ENCODE measurements at places on chromosomes 4 and X. TPM values are rescaled to one million over a fixed set of nuclear protein-coding genes. Genes with fewer than 3 reads are reported as not detected.
A peak's percentile ranks its signal among the peaks of the same experiment; 100 is the strongest.

DNA sequence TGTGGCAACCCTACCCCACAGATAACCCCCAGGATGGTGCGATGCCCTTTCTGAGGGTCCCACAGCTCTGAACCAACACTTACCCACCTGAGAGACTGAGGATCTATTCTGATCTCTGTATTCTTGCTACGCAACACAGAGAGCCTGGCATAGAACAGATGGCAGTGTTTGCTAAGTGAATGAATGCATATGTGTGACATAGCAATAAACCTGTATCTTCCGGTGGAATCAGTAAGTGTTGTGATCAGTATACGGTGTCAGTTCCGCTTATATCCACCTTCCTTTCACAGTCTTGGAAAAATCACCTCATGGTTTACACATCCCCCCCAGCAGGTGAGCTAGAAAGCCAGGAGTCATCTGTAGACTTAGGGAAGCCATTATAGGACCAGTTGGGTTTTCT lies 5.9 kb upstream of the HSD17B10 start:
- H3K27me3 ChIP-seq = no peaks in the 10 kb centered on the region
- no peak for DNase-seq
- H3K4me1 ChIP-seq = peaks cover 9% of the 10 kb centered on the region
- H3K4me3 ChIP-seq = peak overlapping the region; percentile 70

DNA sequence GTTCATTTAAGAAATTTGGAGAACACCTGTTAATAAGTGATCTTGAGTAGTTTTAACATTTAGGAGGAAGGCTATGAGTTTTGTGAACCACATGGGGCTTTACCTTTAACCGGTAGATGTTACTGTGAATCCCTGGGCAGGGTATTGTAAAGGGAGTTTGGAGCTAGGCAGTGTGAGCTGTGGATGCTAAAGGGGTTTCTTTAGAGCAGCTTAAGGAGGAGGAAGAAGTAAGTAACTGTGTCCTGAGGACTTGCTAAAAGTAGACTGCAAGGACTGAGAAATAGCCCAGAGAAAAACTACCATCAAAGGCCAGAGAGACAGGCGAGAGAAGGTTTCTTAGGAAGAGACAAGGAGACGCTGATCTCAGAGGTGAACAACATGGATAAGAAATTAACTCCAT lies 5.6 kb downstream of the RHOH start:
- no peak overlapping the region for H3K4me3 ChIP-seq
- H3K27ac ChIP-seq = no peak overlapping the region
- DNase-seq = no peak
- H3K4me1 ChIP-seq = no peaks in the 10 kb centered on the region
- no peaks in the 10 kb centered on the region for H3K27me3 ChIP-seq

DNA sequence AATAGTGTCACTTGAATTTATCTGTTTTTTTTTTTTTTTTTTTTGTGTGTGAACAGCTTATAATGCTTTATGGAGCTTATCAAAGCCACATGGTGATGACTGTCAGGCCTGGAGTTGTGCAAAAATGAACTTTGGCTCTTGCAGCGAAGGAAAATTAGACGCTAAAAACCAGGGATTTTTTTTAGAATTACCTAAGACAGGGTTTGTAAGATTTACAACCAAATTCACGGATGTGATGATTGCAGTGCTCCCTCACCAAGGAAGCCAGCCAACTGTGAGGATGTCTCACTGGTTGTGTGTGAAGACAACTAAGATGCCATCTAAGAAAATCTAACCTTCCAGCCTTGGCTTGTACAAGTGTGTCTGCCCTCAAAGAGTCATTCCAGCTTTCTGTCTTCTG lies 127.1 kb upstream of the SLC4A4 start:
- peaks cover 24% of the 10 kb centered on the region for H3K4me1 ChIP-seq
- H3K27me3 ChIP-seq = no peaks in the 10 kb centered on the region
- H3K36me3 ChIP-seq = no peaks in the 10 kb centered on the region

GRCh38 chr4:36494747-36495146 lies 213.3 kb downstream of the DTHD1 start:
- H3K27ac ChIP-seq = no peak overlapping the region
- no peak overlapping the region for H3K4me3 ChIP-seq
- no peaks in the 10 kb centered on the region for H3K36me3 ChIP-seq
- no peaks in the 10 kb centered on the region for H3K4me1 ChIP-seq
- no peaks in the 10 kb centered on the region for H3K27me3 ChIP-seq
- DNase-seq = no peak

- no peak for DNase-seq
- peaks cover 26% of the 10 kb centered on the region for H3K4me1 ChIP-seq
- H3K36me3 ChIP-seq = peaks cover 4% of the 10 kb centered on the region
- H3K4me3 ChIP-seq = peak overlapping the region; percentile 79
These were observed 4.7 kb downstream of the SPARCL1 start for GRCh38 chr4:87524456-87524855.

GRCh38 chr4:165839615-165840333 lies 33.3 kb upstream of the TLL1 start:
- DNase-seq = no peak
- no peak overlapping the region for H3K4me3 ChIP-seq
- H3K36me3 ChIP-seq = no peaks in the 10 kb centered on the region
- H3K27me3 ChIP-seq = no peaks in the 10 kb centered on the region
- H3K27ac ChIP-seq = no peak overlapping the region
- no peaks in the 10 kb centered on the region for H3K4me1 ChIP-seq

Gene KDR
- 27.1 TPM for total RNA-seq

Gene CXXC4
- total RNA-seq = 2.5 TPM

Gene RHOXF1
- total RNA-seq = not detected

Gene KCNIP4
- total RNA-seq = not detected

Data from thoracic aorta (tissue), 2 donors.